ENCODE measurements at places on chromosomes 7 and 10. TPM values are rescaled to one million over a fixed set of nuclear protein-coding genes. Genes with fewer than 3 reads are reported as not detected.

GRCh38 chr10:96718304-96718990, 1.9 kb downstream of the PIK3AP1 start:
- DNase-seq = no peak

DNA sequence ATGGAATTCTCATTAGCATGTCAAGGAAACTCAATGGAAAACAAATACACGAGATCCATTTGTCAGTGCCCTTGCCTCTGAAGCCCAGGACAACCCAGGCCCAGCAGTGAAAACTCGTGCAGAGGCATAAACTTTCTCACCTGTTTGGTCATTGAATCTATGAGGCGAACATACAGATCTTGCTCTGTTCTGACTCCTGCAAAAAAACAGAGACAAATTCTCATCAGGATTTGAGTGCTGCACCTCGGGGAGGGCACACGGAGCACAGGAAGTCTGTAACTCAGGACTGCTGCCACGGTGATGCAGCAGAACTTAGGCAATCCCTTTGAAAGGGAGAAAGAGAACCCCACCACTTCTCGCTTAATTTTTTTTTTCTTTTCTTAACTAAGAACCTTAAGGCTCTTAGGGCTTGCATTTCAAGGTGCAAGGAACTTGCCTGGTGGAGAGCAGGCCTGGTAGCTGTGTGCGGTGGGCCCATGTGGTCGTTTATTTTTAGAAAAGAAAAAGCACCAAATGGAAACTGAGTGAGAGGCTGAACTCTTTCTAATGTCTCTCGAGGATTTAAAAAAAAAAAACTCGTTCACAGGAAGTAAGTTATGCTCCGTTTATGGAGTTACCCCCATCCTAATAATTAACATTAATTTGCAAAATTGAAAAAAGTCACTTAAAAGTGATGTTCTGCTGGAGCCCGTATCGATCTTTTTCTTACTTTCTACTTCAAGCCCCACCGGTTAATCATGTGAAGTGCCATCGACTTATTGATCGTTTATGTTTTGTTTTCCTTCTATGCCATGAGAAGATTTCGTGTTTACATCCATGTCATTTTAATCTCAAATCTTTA, 1.8 kb downstream of the EBF3 start:
- DNase-seq = peak; percentile 45

DNA sequence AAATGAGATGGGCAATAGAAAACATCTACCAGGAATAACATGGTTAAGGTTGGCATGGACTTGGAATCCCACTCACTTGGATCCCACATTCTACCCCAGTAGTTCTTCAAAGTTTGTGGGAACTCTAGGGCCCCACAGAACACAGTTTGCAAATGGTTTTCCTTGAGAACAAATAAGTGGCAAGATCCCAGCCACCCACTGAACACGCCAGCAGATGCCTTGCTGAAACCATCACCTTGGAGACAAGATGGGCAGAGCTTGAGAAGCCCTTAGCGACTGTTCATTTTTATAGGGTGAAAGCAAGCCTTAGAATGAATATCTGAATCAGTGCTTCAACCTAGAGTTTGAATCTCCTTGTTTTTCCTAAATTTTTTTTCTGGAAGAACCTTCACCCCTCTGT, 349.1 kb downstream of the RPS24 start:
- DNase-seq = no peak

GRCh38 chr7:93016681-93017381, 100.9 kb downstream of the SAMD9 start:
- no peak for DNase-seq

- no peak for DNase-seq
Observed at GRCh38 chr10:114246679-114247305, 7.7 kb downstream of the VWA2 start.

DNA sequence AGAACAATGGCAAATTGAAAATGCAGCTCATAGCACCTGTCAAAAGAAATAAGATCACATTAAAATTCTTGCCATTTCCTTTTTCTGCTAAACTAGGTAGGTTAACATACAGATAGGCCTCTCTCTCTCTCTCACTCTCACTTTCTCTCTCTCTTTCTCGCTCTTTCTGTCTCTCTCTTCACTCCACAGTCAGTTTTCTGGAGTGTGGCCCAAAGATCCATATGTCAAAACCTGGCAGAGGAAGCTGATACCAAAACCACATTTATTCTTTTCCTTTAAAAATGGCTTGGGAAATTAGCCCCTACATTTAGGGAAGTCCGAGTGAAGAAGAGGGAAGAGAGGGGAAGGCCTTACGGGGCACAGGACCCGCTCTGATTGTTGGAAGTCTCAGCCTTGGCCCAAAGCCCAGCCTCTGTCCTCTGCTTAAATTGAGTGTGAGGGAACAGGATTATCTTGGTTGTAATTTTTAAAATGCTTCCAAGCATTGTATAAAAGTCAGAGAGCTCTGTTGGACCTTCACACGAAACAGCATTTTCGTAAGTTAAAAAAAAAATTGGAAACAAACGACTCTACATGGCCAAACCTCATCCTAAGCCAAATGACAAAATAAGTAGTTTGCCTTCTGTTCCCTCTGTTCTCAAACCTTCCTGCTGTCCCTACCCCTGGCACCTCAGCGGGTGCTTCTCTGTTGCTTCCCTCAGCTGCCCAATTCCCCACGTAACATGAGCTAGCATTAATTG, 83.2 kb downstream of the FRMD4A start:
- no peak for DNase-seq

- no peak for DNase-seq
Observed at GRCh38 chr10:129386415-129387257, 80.4 kb upstream of the MGMT start.

GRCh38 chr10:79116368-79116767, 47.6 kb downstream of the ZMIZ1 start:
- no peak for DNase-seq

OR6V1 gene
- total RNA-seq = not detected
